ENCODE measurements at places on chromosomes 12 and 14. TPM values are rescaled to one million over a fixed set of nuclear protein-coding genes. Genes with fewer than 3 reads are reported as not detected.

Gene PTCSC3
- total RNA-seq: not detected

Gene IAPP
- total RNA-seq: not detected

Gene PGF
- total RNA-seq: not detected

Gene PLEK2
- 2.2 TPM for total RNA-seq

Gene PPP2R5E
- 30.0 TPM for total RNA-seq

Gene KCNH5
- not detected for total RNA-seq

Gene RABGGTA
- total RNA-seq: 74.9 TPM

Gene MIPOL1
- total RNA-seq: 0.15 TPM

Gene TMPRSS12
- not detected for total RNA-seq

Gene ESPL1
- 54.2 TPM for total RNA-seq

Gene ADAM21
- total RNA-seq: 0.21 TPM

Gene SPTB
- total RNA-seq: 0.42 TPM

Gene KRT74
- not detected for total RNA-seq
